Activated CD4-positive, alpha-beta T cell treated with anti-CD3 and anti-CD28 coated beads, Interleukin-2, Interleukin-6, amounts not matched to agents 100 ng/mL and 50 ng/mL, durations not matched to agents 16 hours and 8 hours (primary cell): ENCODE measurements at places on chromosomes 12 and 14.

GRCh38 chr14:53213761-53214160 lies 60.6 kb upstream of the DDHD1 start:
- no peak for DNase-seq

DNA sequence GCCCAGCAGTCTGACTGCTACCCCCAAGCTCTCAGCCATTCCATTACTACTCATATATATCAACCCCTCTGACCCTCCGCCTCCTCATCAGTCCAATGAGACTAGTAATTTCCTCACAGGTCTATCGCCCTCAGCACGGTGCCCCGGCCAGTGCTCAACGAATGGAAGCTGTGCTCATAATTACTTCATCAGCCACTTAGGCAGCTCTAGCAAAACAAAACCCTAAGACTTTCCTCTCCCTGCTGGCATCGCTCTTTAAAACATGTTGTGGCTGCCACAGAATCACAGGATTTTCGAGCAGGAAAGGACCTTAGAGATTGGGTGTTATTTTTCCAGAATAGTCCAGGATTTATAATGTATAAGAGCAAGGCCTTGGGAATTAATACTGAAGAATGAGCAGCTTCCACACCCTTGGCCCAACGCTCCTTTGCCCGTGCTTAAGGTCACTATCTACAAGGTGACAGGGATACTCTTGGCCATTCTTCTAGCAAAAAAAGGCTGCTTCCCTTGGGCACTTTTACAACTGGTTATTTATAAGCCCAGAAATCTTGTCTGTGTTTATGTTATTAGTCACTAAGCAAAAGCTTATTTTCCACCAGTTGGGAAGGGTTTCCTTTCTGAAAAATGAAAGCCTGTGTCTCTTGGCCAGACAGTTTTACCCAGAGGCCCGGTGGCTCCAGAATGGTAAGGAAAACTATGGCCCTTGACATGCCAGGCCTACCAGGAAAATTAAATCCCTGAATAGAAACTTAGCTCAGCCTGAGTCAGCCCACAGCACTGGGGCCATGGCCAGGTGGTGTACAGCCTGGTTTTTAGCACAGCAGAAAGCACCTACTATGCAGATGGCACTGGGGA lies 47.9 kb downstream of the NUAK1 start:
- no peak for DNase-seq

DNA sequence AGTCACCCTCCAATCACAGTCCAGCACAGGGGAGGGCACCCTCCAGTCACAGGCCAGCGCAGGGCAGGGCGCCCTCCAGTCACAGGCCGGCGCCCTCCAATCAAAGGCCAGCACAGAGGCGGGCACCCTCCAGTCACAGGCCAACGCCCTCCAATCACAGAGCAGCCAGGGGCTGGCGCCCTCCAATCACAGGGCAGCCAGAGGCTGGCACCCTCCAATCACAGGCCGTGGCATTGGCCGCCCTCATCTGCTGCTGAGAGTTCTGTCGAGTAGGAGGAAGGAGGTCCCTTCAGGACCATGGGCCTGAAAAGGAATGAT lies 26.6 kb downstream of the DDX51 start:
- DNase-seq: peak; percentile 19

DNA sequence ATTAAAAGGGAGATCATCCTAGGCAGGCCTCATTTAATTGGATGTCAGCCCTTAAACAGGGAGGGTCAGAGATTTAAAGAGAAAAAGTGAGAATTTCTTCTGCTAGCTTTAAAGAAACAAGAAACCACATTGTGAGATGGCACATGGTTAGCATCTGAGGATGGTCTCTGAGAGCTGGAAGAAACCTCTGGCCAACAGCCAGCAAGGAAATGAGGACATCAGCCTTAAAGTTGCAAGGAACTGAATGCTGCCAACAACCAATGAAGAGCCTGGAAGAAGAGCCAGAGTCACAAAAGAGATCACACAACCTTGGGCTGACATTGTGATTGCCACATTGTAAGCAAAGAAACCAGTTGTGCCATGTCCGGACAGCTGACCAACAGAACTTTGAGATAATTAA lies 17.5 kb upstream of the FAR2 start:
- DNase-seq: no peak

GRCh38 chr12:107593713-107594381 lies 91.8 kb upstream of the PWP1 start:
- peak; percentile 7 for DNase-seq

GRCh38 chr14:90424686-90425372 lies 28.0 kb downstream of the CALM1 start:
- DNase-seq: no peak

- no peak for DNase-seq
These were observed 80.2 kb downstream of the NCOR2 start for GRCh38 chr12:124487066-124487833.

GRCh38 chr12:69055706-69056105 lies 122.7 kb upstream of the CPM start:
- no peak for DNase-seq

- DNase-seq: no peak
These were observed 27.4 kb downstream of the ABCC9 start for GRCh38 chr12:21913823-21914222.

DNA sequence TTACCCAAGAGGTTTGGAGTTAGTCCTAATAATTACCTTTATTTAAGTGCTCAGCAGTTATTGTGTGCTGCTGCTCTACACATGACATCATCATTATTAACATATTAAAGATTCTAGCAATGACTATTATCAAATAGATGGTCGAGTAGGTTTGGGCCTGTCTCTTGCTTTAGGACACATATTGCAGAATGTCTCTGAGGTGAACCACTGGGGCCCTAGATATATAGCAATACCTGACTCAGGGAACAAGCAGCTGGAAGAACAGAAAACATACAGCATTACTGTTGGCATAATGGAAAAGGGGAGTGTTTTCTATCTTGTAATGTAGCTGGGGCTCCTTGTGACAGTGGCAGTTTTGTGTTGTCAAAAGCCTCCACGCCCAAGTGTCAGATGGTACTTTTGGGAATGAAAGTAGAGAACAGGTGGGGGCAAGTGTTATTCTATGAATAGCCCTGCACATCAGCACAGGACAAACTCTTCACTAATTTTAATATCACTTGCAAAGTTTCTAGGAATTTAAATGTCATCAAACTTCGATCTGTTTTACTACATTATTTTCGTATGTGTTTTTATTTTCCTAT lies 54.6 kb downstream of the C12orf56 start:
- DNase-seq: no peak
